ENCODE measurements at places on chromosomes 3 and 15.

DNA sequence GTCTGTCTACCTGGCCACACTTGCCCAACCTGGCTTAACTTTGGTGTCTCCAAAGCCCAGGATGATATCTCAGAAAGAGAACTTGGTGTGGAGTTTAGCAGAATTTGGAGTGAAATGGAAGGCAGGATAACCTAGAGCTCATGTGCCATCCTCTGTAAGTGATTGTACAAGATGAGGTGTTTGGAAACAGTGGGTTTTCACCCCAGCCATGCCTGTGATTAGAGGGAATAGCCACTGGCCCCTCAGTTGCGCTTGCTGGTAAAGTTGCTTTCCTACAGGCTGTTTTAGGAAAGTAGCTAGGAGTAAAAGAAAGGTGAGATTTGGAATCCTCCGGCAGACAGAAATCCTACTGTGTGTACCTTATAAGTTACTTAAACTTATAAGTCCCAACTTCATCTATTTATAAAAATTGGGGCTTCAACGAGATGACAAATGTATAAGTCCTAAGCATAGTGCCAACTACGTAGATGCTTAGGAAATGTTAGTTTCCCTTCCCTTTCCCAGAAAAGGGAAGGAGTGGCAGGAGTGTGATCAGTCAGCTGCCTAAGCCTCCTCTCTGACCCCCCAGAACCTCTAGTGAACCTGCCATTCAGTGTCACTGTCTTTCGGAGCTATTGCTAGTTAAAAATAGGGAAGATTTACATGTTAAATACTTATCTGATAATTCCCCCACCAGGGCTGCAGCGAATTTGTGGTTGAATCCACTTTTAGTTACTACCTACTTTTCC is 13.4 kb upstream of the BMF start:
- no peak for DNase-seq

- DNase-seq = no peak
These were observed 10.5 kb downstream of the CTXND1 start for GRCh38 chr15:80241508-80241907.

DNA sequence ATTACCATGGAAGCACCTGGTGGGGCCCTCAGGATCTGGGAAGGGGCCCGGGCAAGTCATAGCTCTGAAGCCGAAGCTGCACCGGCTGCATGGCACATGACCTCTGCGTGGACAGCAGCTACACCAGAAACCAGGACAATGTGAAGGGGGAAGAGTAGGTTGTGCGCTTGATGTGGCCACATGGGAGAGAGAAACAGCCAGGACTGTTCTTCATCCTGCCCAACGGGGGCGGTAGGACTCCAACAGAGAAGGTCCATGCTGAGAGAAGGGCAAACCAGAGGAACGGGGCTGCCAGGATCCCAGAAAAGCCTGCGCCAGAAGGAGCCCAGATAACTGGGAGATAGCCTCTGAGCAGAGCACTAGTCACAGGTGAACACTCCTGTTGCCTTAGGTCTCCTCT is 54.9 kb upstream of the PRR20G start:
- DNase-seq = no peak

- DNase-seq = peak; percentile 83
These were observed at the start of gene QRICH1 for GRCh38 chr3:49093853-49094767. Gene QRICH1, minus strand, starts transcription at chr3:49094071. Its CDS starts 17,054 bp downstream, at chr3:49077017.

- no peak for DNase-seq
These were observed 96.8 kb downstream of the BBX start for GRCh38 chr3:107619549-107619948.

DNA sequence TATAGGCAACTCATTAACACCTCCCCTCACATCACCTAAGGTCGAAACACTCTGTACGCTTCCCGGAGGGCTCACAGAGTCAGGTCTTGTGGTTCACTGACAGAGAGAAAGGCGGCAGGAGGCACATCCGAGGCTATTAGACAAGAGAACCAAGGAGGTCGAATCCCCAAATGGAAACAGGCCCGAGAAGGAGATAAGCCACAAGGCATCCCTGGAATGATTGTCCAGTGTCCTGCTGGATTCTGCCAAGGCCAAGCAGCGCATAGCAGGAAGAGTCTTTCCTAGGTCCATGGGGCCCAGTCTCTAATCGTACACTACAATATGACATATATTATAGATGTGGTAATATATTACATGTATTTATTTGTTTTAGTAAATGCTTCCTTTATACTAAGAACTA is 58.5 kb downstream of the ANXA2 start:
- DNase-seq = no peak

DNA sequence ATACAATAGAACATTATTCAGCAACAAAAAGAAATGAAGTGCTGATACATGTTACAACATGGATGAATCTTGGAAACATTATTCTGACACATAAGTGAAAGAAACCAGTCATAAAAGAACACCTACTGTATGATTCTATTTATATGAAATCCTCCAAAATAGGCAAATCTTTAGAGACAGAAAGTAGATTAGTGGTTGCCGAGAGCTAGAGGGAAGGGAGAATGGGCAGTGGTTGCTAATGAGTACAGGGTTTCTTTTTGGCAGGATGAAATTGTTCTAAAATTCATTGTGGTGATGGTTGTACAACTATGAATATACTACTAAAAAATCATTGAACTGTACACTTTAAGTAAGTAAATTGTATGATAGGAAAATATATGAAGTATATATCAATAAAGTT is 6.3 kb upstream of the LRRC58 start:
- DNase-seq = no peak

- DNase-seq = peak; percentile 48
These were observed 580 bp upstream of the MAGEF1 start for GRCh38 chr3:184712248-184713039.

DNA sequence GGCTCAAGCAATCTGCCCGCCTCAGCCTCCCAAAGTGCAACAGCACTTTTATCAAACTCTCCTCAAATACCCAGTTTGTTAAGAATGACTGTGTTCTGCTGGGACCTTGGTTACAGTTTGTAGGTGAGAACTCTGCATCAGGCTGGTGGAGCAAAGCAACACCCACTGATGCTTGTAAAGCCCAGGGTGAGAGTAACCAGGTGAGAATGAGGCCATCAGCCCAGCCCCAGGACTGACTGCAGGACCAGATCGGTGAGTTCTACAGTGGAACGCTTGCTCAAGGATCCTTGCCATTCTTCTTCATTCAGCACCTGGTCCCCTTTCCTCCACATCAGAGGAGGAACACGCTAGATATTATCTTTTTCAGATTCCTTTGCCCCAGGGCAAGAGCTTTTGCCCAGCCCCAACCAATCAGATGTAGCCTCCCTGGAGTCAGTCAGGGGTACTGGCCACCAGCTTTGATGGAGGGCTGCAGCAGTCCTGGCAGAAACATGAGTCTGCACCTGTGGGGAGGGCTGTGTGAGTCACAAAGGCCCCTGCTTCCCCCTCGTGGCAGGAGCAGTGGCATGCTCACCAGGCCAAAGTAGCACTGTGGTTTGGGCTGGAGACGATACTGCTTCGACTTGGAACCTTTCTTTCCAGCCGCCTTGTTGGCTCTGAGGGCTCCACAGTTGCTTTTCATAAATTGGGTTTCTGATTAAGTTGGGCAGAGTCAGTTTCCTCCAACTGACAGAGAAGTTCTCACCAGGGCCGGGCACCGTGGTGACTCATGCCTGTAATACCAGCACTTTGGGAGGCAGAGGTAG is 3.5 kb upstream of the SHISA5 start:
- no peak for DNase-seq

- DNase-seq = no peak
These were observed 163.4 kb downstream of the XXYLT1 start for GRCh38 chr3:195107593-195107992.

DNA sequence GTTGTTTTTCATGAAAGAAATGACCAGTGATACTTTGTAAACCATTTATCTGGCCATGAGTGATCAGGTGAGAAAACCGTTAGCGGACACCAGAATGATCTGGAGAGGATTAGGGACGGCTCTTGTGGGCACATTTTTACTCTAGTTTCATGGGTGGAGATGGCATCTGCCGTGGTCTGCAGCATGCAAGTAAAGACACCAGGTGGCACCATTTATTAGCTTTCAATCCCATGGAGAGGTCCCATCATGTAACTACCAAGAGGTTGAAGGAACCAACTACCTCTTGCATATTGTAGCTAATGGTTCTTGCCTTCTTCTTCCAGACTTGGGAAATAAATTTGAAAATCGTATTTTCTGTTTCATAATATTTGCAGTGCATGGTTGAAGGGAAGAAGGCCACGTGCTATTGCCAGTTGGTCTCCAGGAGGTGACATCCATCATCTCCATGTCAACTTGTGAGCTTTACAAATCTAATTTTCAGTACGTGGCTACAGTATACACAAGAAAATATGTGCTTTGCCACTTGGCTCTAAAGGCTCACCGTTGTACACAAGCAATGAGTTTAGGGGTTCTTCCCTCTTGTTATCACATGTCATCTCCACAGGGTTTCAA is 1.5 kb upstream of the MAPKBP1 start:
- peak; percentile 46 for DNase-seq

DNA sequence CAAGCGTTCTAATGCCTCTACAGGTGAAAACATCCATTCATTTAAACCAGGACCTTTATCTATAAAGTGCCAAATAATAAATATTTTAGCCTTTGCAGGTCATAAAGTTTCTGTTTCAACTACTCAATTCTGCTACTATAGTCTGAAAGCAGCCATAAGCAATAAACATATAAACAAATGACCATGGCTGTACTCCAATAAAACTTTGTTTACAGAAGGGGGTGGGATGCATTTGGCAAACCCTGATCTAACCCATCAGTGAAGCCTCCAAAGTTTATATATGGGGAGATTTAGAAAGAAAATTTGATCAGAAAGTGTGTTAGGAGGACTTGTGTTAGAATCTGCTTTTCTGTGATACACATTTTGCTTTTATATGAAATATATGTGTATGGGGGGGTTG is 161.3 kb downstream of the ZBTB20 start:
- DNase-seq = no peak

DNA sequence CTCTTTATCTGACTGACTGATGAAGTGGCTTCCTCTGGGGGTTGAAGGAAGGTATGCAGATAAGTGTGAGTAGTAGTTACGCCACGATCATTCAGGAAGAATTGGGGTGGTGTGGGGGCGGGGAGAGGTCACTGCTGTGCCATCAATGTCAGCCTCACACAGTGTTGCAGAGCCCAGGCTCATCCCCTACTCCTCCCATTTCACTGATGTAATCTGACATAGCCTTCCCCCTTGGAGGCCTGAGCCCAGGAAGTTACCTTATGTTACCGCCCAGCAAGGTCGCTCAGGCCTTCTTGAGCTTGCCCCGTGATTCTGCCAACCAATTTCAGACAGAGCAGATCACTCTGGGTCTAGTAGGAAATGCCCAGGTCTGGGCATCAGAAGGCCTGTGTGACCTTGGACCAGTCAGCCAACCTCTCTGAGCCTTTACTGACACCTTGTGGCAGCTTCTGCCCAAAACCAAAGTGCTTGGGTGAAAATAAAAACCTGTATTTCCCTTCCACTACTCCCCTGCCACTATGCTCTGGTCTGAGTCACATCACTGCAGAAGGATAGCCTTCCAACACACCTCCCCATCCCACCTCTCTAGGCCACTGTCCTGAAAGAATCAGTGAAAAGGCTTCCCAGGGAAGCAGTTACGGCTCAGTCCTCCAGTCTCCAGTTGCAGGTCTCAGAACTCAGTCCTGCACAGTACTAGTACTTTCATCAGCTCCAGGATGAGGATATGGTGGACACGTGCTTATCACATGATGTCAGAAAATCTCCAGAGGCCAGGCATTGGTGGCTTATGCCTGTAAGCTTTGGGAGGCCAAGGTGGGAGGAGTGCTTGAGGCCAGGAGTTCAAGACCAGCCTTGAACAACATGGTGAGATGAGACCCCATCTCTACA is 28.1 kb upstream of the INSYN1 start:
- no peak for DNase-seq

GRCh38 chr3:72143322-72143721 is 358.4 kb upstream of the PROK2 start:
- no peak for DNase-seq

- DNase-seq = no peak
These were observed 29.9 kb upstream of the FLNB start for GRCh38 chr3:57978316-57978715.

DNA sequence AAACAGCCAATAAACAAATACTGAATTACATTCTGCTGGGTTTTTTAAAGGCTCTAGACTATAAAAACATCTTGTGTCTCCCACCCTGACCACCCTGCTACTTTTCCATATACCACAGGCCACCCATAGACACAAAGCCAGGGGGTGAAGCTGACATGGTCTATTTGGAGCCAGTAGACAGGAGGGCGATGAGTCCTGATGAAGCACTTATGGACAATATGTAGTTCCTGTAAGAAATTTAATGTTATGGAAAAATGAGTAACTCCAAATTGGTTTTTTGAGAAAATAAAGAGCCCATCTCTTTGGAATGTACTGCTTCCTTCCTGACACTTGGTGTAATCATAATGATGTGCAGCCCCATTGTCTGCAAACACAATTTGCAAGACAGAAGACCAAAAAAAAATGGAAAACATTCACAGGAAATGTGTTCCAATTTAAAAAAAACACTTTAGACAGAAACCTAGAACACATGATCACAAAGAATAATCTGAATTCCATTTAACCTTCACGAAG is 11.8 kb downstream of the SSR3 start:
- no peak for DNase-seq

DNA sequence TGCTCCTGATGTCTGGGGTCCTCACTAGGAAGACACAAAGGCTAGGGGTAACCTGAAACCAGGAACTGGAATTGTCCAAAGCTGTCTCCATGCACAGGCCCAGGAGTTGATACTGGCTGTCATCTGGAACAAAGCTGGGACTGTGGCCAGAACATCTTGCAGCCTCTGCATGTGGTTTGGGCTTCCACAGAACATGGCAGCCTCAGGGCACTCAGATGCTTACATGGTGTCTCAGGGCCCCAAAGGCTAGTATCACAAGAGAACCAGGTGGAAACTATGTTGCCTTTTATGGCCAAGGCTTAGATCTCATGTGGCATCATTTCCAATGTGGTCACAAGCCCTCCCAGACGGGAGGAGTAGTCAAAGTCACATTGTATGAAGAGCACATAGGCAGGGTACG is 335.2 kb upstream of the TRIM42 start:
- DNase-seq = no peak

DNA sequence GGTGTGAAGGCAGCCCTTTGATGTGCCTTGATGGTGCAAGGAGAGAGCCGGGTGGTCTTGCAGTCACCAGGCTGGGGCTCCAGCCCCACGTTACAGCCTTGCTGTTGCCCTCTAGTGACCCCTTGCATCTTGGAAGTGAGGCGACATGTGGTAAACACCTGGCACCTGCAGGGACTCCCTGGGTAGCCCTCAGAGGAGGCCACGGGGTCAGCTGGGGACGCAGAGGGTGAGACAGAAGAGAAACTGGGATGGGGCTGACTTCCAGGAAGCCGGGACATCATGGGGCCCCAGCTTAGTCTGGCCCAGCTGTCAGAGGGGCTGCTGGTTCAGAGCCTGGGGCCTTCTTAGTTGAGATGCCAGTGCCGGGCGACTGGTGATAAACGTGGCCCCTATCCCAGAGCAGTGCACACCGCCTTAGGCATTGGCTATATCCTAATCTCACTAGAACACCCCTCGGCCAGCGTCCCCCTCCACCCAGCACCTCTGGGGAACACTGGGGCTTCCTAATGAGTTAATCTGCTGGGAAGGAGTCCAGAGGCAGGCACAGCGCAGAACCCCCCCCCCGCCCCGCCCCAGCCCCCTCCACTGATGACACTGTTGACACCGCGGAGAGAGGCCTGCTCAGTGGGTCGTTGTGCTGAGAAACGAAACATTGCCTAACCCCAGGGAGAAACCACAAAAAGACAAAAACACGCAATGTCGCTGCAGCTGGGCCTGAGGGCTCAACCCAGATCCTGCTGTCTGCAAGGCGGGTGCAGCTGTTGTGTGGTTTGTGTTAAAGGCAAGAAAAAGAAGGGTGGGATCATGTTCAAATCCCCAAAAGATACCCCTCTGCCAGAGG is 60.5 kb upstream of the KLF13 start:
- no peak for DNase-seq

- DNase-seq = no peak
These were observed 104.4 kb downstream of the RBMS3 start for GRCh38 chr3:29385046-29385830.
